Dorsolateral prefrontal cortex (tissue), 122 donors: ENCODE measurements at places on chromosomes 1 and 21.

GRCh38 chr21:46188226-46189212 is 4.3 kb upstream of the SPATC1L start:
- DNase-seq: peak; percentile 84

DNA sequence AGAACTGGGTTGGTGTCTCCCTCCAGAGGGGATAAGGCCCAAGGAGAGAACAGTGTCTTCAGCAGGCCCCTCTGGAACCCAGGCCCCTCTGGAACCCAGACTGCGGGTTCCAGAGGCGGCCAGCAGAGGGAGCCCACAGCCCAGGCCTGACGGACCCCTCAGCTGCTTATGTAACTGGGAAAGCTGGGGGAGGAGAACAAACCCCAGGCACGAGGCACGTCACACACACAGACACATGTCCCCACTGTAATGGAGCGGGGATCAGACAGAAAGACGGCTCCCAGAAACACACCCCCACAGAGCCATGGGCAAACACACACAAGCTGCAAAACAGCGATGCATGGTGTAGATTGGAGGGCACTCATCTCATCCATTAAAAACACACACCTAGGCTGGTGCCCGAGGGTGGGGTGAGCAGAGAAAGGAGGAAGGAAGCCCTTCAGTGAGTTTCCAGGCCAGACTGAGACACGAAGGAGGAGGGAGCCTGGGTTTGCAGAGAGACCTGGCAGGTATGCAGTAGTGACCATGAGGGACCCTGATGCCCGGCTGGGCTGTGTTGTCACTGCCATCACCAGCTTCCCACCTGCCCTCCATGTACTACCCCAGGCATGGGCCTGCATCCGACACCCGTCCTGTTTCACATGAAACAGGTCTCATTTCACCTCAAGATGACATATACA is 2.8 kb upstream of the IGSF8 start:
- DNase-seq: peak; percentile 94

DNA sequence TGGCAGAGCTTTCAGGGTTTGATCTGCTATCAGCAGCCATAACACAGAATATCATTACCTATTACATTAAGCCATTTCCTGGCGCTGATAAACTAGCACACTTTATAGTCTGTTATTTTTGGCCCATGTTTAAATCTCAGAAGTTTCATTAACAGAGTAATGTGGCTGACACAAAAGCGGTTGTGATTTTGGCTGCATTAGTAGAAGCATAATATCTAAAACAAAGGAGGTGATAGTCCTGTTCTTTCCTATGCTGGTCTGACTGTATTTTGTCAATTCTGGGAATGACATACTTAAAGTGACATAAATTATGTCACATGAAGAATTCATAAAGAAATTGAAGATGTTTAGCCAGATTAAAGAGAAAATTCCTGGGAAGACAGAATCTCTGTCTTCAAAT is 151.3 kb upstream of the KCND3 start:
- no peak for DNase-seq

GRCh38 chr21:44432841-44433790 is 22.2 kb upstream of the LRRC3 start:
- no peak for DNase-seq

DNA sequence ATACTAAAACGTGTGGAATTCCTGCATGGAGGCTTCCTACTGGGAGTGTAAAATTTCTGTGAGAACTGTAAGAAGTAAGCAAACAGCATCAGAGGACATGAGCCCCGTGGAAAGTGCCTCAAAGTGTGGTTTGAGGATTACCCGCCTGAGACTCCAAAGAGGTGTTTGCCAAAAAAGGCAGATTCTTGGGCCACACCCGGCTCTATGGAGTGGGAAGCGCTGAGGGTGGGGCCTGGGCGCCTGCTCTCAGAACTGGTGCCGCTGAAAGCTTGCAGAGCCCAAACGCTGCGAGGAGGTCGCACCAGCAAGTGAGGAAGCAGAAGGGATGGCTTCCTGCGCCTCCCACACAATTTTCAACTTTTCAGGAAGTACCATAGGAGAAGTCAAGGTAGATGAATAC is 43.0 kb upstream of the PSEN2 start:
- DNase-seq: no peak

DNA sequence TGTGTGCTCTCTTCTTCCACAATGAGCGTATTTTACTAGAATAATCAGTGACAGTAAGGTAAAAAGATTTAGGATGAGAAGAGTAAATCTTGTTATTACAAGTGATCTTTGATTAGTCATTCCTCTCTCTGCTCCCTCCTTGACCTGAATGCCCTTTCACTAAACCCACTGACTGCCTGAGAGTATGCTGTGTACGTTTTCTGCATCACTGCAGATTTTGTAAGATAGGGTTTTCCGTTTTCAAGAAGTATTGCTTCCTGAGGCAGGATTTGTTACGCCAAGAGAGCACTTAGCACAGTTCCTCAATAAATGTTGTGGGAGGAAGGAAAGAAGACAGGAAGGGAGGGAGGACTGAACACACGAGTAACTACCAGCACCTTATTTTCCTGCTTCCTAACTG is 7.7 kb upstream of the LAMB3 start:
- DNase-seq: no peak
